Inflammatory macrophage treated with lipopolysaccharide for 4 hours (primary cell): ENCODE measurements at places on chromosomes 4 and X.

DNA sequence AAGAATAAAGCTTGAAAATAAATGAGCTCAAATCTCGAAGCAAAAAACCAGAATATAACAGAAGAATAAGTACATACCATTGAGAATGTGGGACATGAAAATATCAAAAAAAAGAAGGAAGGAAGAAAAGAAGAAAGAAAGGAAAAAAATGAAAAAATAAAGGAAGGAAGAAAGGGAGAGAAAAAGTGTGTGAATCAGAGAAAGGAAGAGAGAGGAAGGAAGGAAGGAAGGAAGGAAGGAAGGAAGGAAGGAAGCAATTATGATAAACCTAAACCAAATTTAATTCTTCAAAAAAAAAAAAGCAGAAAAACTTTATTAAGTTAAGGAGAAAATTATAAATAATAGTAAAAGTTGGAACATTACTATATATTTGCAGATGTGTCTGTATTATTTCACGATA, 949.8 kb downstream of the NLGN4X start:
- DNase-seq = no peak

DNA sequence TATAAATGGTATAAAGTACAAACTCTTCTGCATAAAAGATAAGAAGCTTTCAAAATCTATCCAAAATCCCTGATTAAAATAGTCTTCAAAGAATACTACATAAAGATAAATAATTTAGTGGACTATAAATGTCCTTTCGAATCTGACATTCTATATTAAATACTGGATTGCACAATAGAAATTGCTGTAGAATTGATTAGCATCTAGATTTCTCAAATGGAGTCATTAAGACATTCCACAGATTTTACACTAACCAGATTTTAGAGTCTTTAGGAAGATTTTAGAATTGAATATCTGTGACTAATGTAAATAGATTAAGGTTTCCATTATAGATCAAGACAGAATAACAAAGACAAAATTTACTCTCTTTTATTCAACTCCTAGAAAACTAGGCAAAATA, 663.9 kb downstream of the STPG2 start:
- DNase-seq = no peak

GRCh38 chrX:136065044-136065671, 79.9 kb downstream of the SLC9A6 start:
- DNase-seq = peak; percentile 39

- DNase-seq = no peak
Observed at GRCh38 chr4:85715991-85716737, 241.2 kb downstream of the ARHGAP24 start.

- DNase-seq = no peak
Observed at GRCh38 chrX:149282909-149283308, 222.2 kb downstream of the IDS start.

DNA sequence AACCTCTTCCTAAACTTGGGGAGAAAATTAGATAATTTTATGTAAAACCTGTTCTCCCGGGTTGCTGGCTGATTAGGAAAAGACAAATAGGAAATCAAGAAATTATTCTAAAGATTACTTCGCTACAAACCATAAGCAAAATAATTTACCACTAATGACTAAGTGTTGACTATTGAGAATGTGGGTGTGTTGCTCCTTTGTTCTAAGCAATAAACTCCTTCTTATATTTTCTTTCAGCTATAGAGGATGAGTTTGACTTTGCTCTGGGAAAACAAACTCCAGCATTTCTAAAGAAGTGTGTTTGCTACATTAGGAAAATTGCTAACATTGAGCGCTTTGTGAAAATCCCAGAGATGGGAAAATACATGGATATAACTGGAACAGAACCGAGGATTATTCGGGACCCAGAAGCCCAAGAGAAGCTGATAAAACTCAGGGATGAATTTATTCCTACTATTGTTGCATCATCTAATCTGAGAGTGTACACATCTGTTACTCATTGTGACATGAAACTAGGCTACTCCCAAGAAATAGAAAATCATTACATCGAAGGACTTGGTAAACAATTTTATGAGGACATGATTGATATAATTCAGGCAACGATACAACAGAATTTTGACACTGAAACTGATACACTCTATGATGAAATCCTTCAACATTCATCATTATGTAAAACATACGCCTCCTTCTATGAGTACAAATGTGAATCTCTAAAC, 194.2 kb downstream of the NWD2 start:
- DNase-seq = no peak
